ENCODE measurements at places on chromosomes 4 and X.

GRCh38 chr4:142064181-142064580 is 427.8 kb downstream of the IL15 start:
- DNase-seq = no peak
- H3K27ac ChIP-seq = no peak overlapping the region
- H3K4me3 ChIP-seq = no peak overlapping the region
- no peaks in the 10 kb centered on the region for H3K4me1 ChIP-seq

GRCh38 chr4:158179465-158179864 is 6.6 kb upstream of the GASK1B start:
- H3K27ac ChIP-seq = no peak overlapping the region
- H3K27me3 ChIP-seq = no peaks in the 10 kb centered on the region
- no peak for DNase-seq
- H3K4me1 ChIP-seq = peaks cover 6% of the 10 kb centered on the region

- no peaks in the 10 kb centered on the region for H3K36me3 ChIP-seq
- DNase-seq = no peak
- H3K4me3 ChIP-seq = no peak overlapping the region
- no peaks in the 10 kb centered on the region for H3K27me3 ChIP-seq
Measured at GRCh38 chr4:80016506-80016905, 56.5 kb downstream of the ANTXR2 start.

DNA sequence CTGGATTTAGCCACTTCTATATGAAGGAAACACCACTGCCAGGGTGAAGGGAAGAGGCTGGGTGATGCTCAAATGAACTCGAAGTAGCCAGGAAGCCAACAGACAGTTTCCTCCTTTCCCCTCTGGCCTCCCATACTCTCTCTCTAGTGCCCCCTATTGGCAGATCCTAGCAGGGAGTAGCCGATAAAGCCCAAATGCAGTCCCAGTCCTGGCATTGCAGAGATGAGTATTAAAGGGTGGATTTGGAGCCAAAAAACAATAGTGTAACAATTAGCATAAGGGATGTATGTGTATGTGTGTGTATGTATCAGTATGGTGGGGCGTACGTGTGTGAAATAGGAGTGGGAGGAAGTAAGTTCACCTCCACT is 213.8 kb upstream of the LDB2 start:
- no peaks in the 10 kb centered on the region for H3K27me3 ChIP-seq
- H3K27ac ChIP-seq = no peak overlapping the region
- DNase-seq = peak; percentile 68
- H3K36me3 ChIP-seq = peaks cover 4% of the 10 kb centered on the region
- no peak overlapping the region for H3K4me3 ChIP-seq

DNA sequence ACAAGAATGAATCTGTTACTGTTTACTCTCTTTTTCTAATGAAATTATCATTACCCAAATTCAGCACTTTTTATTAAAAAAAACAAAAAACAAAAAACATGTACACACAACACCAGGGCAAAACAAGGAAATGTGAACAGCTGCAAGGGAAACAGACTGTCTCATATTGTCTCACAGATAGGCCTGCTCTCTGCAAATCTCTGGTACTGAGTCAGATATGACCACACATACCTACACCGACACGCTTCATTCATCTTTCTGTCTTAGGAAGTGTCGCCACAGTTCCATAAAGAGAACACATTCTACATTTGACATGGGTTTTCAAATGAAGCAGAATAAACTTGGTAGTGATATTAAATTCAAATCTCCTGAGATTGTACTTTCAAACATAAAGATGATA is 92.2 kb upstream of the GPR34 start:
- no peaks in the 10 kb centered on the region for H3K27me3 ChIP-seq
- peaks cover 14% of the 10 kb centered on the region for H3K4me1 ChIP-seq
- H3K36me3 ChIP-seq = peaks cover 4% of the 10 kb centered on the region

DNA sequence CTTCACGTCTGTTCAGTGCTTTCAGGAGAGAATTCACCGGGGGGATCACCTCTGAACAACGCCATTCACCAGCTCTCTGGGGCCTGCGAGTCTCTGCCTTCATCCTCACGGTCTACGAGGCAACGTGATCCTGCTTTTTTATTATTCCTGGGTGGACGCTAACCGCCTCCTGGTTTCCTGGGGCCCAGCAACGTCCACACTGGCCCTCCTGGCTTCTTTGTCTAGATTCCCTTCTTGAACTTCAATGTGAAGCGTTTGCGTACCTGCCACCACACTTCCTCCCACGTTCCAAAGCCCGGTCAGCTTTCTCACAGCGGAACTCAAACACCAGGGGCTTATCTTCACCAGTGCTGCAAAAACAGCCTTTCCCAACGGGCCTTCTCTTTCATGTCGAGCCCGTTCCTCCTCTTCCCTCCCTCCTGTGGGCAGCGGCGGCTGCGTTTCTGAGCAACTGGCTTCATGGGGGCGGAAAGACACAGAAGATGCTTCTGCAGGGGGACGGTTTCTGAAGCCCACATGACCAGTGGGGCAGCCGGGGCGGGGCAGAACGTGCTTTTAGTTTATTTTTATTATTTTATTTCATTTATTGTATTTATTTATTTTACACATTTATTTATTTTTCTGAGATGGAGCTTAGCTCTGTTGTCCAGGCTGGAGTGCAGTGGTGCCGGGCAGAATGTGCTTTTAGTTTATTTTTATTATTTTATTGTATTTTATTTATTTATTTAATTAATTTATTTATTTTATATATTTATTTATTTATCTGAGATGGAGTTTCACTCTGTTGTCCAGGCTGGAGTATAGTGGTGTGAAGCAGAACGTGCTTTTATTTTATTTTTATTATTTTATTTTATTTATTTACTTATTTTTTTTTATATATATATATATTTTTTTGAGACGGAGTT is 64.6 kb downstream of the CRLF2 start:
- peak overlapping the region; percentile 18 for H3K27ac ChIP-seq
- DNase-seq = no peak
- peaks cover 14% of the 10 kb centered on the region for H3K4me1 ChIP-seq
- no peak overlapping the region for H3K4me3 ChIP-seq
